ENCODE measurements at places on chromosomes 1 and 21.

GRCh38 chr1:25657121-25657882 lies 40.7 kb downstream of the MAN1C1 start:
- DNase-seq = no peak

DNA sequence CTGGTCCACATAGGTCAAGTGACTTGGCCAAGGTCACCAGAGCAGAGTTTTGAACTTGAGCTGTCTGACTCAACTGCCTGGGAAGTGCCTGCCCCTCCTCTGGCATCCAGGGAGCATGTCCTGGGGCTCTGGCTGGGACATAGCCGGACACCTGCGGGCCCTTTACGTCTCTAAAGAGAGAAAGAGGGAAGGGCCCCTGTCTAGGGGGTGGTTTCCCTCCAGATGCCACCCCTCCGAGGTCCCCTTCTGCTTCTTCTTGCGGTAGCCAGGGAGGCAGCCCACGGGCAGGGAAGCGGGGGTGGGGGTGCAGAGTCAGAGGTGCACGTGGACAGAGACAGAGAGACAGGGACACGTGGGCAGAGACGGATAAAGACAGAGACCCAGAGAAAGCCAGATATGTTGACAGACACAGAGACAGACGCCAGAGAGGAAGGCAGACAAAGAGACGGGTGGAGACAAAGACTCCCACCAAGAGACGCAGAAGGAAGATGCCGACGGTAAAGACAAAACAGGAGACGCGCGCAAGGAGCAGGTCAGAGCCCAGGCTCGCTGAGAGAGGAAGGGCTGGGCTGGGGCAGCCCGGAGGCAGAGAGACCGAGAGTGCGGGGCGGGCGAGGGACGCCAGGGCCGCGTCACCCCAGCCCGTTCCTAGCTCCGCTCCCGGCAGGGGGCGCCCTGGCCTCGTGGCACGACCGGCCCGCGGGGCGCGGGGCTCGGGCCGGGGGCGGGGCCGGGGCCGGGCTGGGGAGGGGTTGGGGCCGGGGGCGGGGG lies 458 bp upstream of the ALPL start:
- DNase-seq = no peak

DNA sequence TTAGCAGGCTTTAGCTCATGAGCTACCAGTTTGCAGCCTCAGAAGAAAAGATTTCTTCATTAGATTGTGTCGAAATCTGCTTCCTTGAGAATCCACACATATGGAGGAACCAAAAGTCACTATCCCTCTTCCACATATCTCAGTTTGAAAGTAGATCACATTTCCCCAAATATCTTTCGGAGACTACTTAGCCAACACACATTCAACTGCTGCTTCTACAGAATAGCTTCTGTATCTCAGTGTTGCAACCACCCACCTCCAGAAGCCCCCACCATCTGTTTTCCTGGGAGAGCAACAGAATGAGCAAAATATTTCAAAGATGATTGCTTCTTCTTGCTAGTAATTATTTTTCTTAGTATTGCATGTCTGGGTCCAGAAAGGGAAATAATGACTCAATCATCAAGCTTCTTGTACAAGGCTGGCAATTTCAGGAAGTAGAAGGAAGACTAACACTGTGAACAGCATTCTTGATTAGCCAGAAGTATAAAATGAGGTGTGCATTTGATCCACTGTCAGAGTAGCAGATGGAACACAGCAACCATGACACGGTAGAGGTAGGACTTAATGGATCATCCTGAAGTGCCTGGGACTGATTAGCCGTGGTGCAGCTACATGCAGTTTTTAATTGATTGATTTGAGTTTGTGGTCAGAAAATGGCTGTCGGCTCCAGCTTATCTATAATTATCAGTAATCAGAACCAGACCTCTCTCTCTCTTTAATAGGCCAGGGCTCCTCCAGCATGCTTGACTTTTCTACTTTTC lies 24.9 kb downstream of the ZC3H11B start:
- peak; percentile 98 for DNase-seq

- no peak for DNase-seq
These were observed 26.4 kb upstream of the CFHR4 start for GRCh38 chr1:196861429-196861828.

DNA sequence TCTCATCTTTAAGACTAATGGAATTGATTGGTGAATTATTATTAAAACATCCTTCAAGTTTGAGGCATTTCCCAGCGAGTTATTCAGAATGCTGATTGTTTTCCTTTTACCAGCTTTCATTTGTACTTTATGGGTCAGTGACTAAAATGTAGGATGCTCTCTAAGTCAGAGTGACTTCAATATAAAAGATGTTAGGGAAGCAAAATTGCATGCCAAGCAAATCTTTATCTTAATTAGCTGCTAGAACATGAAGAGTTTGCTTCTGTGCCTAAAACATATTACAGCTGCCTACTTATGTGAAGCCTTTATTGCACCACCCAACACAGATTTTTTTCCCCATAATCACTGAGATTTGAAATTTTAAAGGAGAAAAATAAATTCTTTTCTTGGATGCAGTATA lies 79.8 kb upstream of the CYYR1 start:
- DNase-seq = no peak
